A549 treated with ZK216348 at 1 μM for 4 hours (cell line): ENCODE measurements at places on chromosomes 5 and 9. TPM values are rescaled to one million over a fixed set of nuclear protein-coding genes. Genes with fewer than 3 reads are reported as not detected.

CDH12 gene
- not detected in 5 replicates for total RNA-seq

PLCXD3 gene
- 0.04 to 0.29 TPM (median 0.18 TPM) in 5 replicates for total RNA-seq

OR1J2 gene
- total RNA-seq = not detected in 5 replicates

PDZD2 gene
- 0.15 to 0.45 TPM (median 0.25 TPM) in 5 replicates for total RNA-seq

ELOVL7 gene
- 7.4 to 14.1 TPM (median 11.3 TPM) in 5 replicates for total RNA-seq

SMIM33 gene
- total RNA-seq = not detected in 5 replicates

ECM2 gene
- 0.09 to 0.19 TPM (median 0.15 TPM) in 4 of 5 replicates, not detected in the other for total RNA-seq

PHF24 gene
- 0.05 to 0.29 TPM (median 0.12 TPM) in 4 of 5 replicates, not detected in the other for total RNA-seq

MARCOL gene
- total RNA-seq = not detected in 5 replicates

FOXD4 gene
- total RNA-seq = 0.34 to 0.94 TPM (median 0.49 TPM) in 5 replicates

MEF2C gene
- total RNA-seq = 0.04 TPM in 1 of 5 replicates, not detected in the others

MZB1 gene
- not detected in 5 replicates for total RNA-seq

CCL21 gene
- not detected in 5 replicates for total RNA-seq

DOK3 gene
- total RNA-seq = 1.6 to 5.5 TPM (median 4.2 TPM) in 5 replicates

RNF20 gene
- 20.4 to 25.0 TPM (median 24.8 TPM) in 5 replicates for total RNA-seq

CCL28 gene
- total RNA-seq = 0.06 to 0.22 TPM (median 0.14 TPM) in 4 of 5 replicates, not detected in the other

SOX30 gene
- not detected in 5 replicates for total RNA-seq

HSPB3 gene
- not detected in 5 replicates for total RNA-seq

RNF38 gene
- total RNA-seq = 5.0 to 10.4 TPM (median 9.2 TPM) in 5 replicates

DNAJB5 gene
- total RNA-seq = 6.2 to 8.6 TPM (median 7.6 TPM) in 5 replicates

NR2F1-AS1 gene
- total RNA-seq = 2.9 to 4.6 TPM (median 4.1 TPM) in 5 replicates

SAXO1 gene
- not detected in 5 replicates for total RNA-seq

UAP1L1 gene
- total RNA-seq = 9.0 to 14.6 TPM (median 11.9 TPM) in 5 replicates

PLPPR1 gene
- total RNA-seq = not detected in 5 replicates

PTPRD gene
- total RNA-seq = 0.15 to 0.55 TPM (median 0.40 TPM) in 5 replicates

NME5 gene
- total RNA-seq = not detected in 5 replicates

PCDHB13 gene
- total RNA-seq = 0.06 to 0.20 TPM (median 0.08 TPM) in 4 of 5 replicates, not detected in the other

RALGDS gene
- total RNA-seq = 19.2 to 29.0 TPM (median 26.7 TPM) in 5 replicates

PRR16 gene
- total RNA-seq = not detected in 5 replicates

ANKRD31 gene
- 0.05 to 0.08 TPM (median 0.06 TPM) in 5 replicates for total RNA-seq

ZNF608 gene
- total RNA-seq = 0.41 to 0.68 TPM (median 0.58 TPM) in 5 replicates

KIF12 gene
- total RNA-seq = 0.97 to 2.3 TPM (median 1.6 TPM) in 5 replicates

FRMPD1 gene
- 0.02 to 0.06 TPM (median 0.04 TPM) in 4 of 5 replicates, not detected in the other for total RNA-seq

ZNF300 gene
- total RNA-seq = 2.4 to 3.8 TPM (median 2.5 TPM) in 5 replicates

SLC6A18 gene
- not detected in 5 replicates for total RNA-seq

NDST1 gene
- 40.4 to 72.8 TPM (median 62.6 TPM) in 5 replicates for total RNA-seq

LCN9 gene
- not detected in 5 replicates for total RNA-seq

GPBP1 gene
- 33.6 to 56.1 TPM (median 39.5 TPM) in 5 replicates for total RNA-seq

GALT gene
- total RNA-seq = 15.3 to 24.9 TPM (median 17.3 TPM) in 5 replicates

TSSK1B gene
- not detected in 5 replicates for total RNA-seq

SPINK6 gene
- total RNA-seq = 0.52 to 1.7 TPM (median 0.65 TPM) in 3 of 5 replicates, not detected in the others

EEIG1 gene
- 39.5 to 62.3 TPM (median 58.8 TPM) in 5 replicates for total RNA-seq

NEUROG1 gene
- not detected in 5 replicates for total RNA-seq

GPR151 gene
- total RNA-seq = not detected in 5 replicates

MELK gene
- 62.8 to 89.4 TPM (median 75.8 TPM) in 5 replicates for total RNA-seq

AQP7 gene
- total RNA-seq = 0.36 to 0.95 TPM (median 0.47 TPM) in 5 replicates

TMC1 gene
- total RNA-seq = 0.08 to 0.19 TPM (median 0.14 TPM) in 3 of 5 replicates, not detected in the others

ZBED3 gene
- 3.0 to 4.5 TPM (median 3.7 TPM) in 5 replicates for total RNA-seq

MYOT gene
- not detected in 5 replicates for total RNA-seq

INSL4 gene
- 13.6 to 17.0 TPM (median 16.2 TPM) in 5 replicates for total RNA-seq

PLAC8L1 gene
- 0.34 to 0.75 TPM (median 0.70 TPM) in 3 of 5 replicates, not detected in the others for total RNA-seq

FABP6 gene
- total RNA-seq = 0.45 to 1.6 TPM (median 1.1 TPM) in 5 replicates

NUTM2G gene
- total RNA-seq = not detected in 5 replicates

PTGER4 gene
- 2.5 to 3.3 TPM (median 2.9 TPM) in 5 replicates for total RNA-seq

PDE8B gene
- 1.1 to 3.0 TPM (median 1.9 TPM) in 5 replicates for total RNA-seq

PCDHGC5 gene
- not detected in 5 replicates for total RNA-seq

ALAD gene
- total RNA-seq = 10.4 to 17.4 TPM (median 14.8 TPM) in 5 replicates
